Right lung (tissue), 10 donors: ENCODE measurements at places on chromosomes 11 and 22.

- DNase-seq, result no peak
These were observed 12.3 kb downstream of the TNRC6B start for GRCh38 chr22:40189997-40190396.

DNA sequence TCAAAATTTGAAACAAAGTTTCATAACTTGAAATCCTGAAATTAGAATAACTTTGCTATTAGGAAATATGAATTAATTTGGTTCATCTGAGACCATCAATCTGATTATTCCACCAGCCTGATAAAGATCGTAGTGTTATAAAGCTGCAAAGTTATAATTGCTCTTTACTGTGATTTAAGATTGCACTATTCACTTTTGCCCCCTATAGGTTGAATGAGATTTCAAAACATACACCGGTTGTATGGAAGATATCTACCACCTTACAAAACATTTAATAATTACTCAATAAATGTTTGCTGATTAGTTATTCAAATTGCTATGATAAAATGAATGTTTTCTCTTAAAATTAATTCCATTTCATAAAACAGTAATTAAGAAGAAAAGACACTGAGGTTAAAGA, 26.1 kb downstream of the APIP start:
- no peak for DNase-seq

GRCh38 chr11:133922078-133922870, 34.5 kb downstream of the IGSF9B start:
- no peak for DNase-seq

DNA sequence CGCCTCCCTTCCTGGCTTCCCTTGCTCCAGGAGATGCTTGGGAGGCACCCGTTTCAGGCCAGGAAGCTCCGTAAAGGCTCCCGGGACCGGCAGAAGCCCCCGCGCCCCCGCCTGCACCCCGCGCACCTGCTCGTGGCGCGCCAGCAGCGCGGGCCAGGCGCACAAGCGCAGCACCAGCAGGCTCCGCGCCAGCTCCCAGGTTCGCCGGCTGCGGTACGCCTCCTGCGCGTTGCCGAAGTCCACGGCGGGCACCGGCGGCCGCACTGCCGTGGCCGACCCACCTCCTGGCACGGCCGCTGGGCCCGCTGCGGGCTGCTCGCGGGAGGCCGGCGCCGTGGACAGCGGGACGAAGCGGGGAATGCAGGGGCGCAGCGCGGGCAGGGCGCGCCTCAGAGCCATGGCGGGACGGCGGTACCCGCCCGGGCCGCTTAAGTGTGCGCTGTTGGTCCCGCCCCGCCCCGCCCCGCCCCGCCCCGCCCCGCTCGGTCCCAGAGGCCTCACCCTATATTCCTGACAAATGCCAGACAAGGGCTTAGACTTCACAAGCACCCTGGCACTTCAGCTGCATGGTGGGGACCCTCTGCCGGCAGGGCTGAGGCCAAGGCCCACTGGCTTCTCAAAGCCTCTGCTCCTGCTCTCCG, at the start of gene PRODH:
Gene PRODH (minus strand): TSS at position 405 of the 641 bp plus-strand sequence. CDS start 6 bp downstream, at position 399.
- DNase-seq, result no peak

DNA sequence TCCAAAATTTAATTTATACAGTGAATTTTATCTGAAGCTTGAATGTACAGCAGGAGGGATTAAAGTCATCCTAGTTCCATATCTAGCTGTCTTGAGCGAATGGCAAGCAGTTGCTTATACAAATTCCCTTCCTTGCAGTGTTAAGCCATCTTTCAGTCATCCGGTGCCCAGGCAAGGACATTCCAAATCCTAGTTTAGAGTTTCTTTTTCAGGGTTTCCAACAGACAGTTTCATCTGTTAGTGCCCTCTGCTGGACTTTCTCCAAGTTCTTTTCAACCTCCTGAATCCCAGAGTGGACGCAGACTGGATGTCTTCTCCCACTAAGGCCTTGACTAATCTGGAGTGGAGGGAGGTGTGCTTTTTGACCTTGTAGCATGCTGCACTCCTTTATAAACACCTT, 45.4 kb downstream of the GRAMD1B start:
- no peak for DNase-seq

DNA sequence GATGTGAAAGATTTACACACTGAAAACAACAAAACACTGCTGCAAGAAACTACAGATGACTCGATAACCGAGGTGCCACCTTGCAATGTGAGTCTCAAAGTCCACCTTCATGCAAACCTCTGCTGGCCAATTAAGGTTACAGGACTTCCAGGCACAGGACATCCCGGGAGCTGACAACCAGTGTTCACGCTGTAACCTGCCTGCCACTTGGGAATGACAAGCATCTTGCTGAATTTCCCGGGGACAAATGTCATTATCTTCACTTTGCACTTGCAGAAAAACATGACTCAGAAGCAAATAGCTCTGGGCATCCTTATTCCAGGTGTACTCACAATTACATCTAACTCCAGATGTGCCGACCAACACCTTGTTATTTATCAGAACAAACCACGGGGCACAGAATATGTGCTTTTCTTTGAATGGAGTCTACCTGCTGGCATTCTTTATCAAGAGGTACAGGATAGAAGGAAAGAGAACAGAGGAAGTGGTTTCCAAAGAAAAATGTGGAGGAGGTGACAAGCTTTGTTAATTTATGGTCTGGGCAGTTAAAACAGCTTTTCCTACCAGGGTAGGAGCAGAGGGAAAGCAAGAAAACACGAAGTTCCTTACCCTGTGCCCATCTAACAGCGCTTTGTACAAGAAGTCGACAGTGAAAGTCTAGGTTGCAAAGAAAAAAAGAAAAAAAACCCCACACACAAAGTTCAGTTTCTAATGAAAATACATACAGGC, 72.3 kb downstream of the SHANK2 start:
- DNase-seq, result no peak
